ENCODE measurements at places on chromosomes 2 and 18. TPM values are rescaled to one million over a fixed set of nuclear protein-coding genes. Genes with fewer than 3 reads are reported as not detected.

ALLC gene
- not detected for total RNA-seq

PROKR1 gene
- total RNA-seq = 0.09 TPM

OSBPL6 gene
- total RNA-seq = 1.2 TPM

CNGA3 gene
- not detected for total RNA-seq

KCNE4 gene
- total RNA-seq = not detected

VSNL1 gene
- total RNA-seq = not detected

HDHD2 gene
- 27.3 TPM for total RNA-seq

SERPINB11 gene
- not detected for total RNA-seq

PSD4 gene
- 192 TPM for total RNA-seq

SPATA3 gene
- total RNA-seq = not detected

IL1A gene
- total RNA-seq = 3.1 TPM

Data from CD8-positive, alpha-beta memory T cell (primary cell).